ENCODE measurements at places on chromosomes 12 and 14. TPM values are rescaled to one million over a fixed set of nuclear protein-coding genes. Genes with fewer than 3 reads are reported as not detected.

The AHNAK2 gene
- polyA plus RNA-seq: 17.7 TPM

The TMEM179 gene
- 0.14 TPM for polyA plus RNA-seq

The FGF23 gene
- not detected for polyA plus RNA-seq

The PRIMA1 gene
- polyA plus RNA-seq: not detected

The LTA4H gene
- polyA plus RNA-seq: 65.1 TPM

The ACRBP gene
- 5.7 TPM for polyA plus RNA-seq

All from endothelial cell of umbilical vein (primary cell).